ENCODE measurements at places on chromosomes 7 and 10. TPM values are rescaled to one million over a fixed set of nuclear protein-coding genes. Genes with fewer than 3 reads are reported as not detected.

GRCh38 chr7:125033506-125033905, 103.9 kb upstream of the POT1 start:
- no peaks in the 10 kb centered on the region for H3K4me1 ChIP-seq
- no peak for DNase-seq
- no peaks in the 10 kb centered on the region for H3K36me3 ChIP-seq
- no peaks in the 10 kb centered on the region for H3K27me3 ChIP-seq

DNA sequence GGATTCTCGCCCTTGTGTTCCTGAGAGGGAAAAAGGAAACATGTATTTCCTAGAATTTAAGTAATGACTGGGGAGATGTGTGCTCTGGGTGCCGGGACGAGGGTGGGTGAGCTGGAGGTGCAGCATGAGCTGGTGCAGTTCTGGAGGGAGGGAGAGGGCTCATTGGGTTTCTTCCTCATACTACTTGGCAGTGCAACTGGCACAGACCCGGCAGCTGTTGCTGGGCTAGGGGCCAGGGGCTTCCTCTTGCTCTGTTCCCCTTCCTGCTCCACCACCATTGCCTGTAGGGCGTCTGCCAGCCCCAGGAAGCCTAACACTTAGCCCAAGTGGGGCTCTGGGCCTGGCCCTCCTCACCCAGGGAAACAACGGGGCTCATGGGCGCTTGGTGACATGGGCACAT, 5.9 kb downstream of the RET start:
- H3K4me1 ChIP-seq = no peaks in the 10 kb centered on the region
- H3K4me3 ChIP-seq = no peak overlapping the region
- DNase-seq = no peak
- no peak overlapping the region for H3K27ac ChIP-seq

DNA sequence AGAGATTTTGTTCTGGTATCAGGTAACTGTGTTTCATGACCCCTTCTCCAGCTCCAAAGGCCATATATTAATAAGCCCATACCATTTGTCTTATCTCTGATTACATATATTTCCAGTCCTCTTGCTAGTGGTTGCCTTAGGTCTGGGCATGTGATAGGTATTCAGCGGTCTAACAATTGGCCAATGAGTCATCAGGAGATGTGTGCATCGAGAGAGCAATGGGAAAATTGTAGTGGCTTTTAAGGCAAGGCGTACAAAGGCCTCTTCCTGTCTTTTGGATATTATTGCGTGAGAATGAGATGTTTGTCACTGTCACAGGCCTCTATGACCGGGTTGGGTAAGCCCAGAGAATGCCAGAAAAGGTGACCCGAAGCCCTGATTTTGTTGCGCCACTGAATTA, 38.6 kb upstream of the SFRP5 start:
- no peaks in the 10 kb centered on the region for H3K4me1 ChIP-seq
- DNase-seq = no peak
- H3K36me3 ChIP-seq = no peaks in the 10 kb centered on the region
- H3K4me3 ChIP-seq = no peak overlapping the region
- no peak overlapping the region for H3K27ac ChIP-seq

DNA sequence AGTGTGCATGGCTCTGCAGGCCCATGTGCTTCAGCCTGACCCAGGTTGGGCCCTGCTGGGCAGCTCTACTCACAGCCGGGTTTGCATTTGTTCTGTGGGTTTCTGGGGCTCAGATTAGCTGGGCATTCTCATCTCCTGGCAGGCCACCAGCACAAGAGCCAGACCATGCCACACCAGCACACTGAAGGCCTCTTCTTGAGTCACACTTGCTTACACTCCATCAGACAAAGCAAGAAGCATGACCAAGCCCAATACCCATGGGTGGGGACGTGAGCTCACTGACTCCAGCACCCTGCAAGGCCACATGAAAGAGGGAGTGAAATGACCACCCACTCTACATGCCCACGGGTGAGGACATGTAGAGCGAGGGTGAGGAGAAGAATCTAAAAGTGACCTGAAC, 257.8 kb upstream of the PPP2R2D start:
- no peak overlapping the region for H3K27ac ChIP-seq
- H3K27me3 ChIP-seq = no peaks in the 10 kb centered on the region
- no peak overlapping the region for H3K4me3 ChIP-seq
- peaks cover 9% of the 10 kb centered on the region for H3K4me1 ChIP-seq

GRCh38 chr10:67088036-67088435, 162.2 kb downstream of the LRRTM3 start:
- peaks cover 12% of the 10 kb centered on the region for H3K27me3 ChIP-seq
- no peak overlapping the region for H3K27ac ChIP-seq
- no peaks in the 10 kb centered on the region for H3K4me1 ChIP-seq

- no peaks in the 10 kb centered on the region for H3K36me3 ChIP-seq
- peaks cover 8% of the 10 kb centered on the region for H3K4me1 ChIP-seq
- H3K27ac ChIP-seq = no peak overlapping the region
- DNase-seq = no peak
- H3K27me3 ChIP-seq = no peaks in the 10 kb centered on the region
These were observed 39.1 kb upstream of the BET1 start for GRCh38 chr7:94043299-94043698.

GRCh38 chr10:97171001-97171400, 14.8 kb downstream of the SLIT1 start:
- H3K4me1 ChIP-seq = no peaks in the 10 kb centered on the region
- no peak overlapping the region for H3K27ac ChIP-seq
- peaks cover 72% of the 10 kb centered on the region for H3K27me3 ChIP-seq
- no peaks in the 10 kb centered on the region for H3K36me3 ChIP-seq
- H3K4me3 ChIP-seq = no peak overlapping the region

Gene ZMIZ1
- total RNA-seq = 20.3 TPM

Gene STEAP4
- 11.3 TPM for total RNA-seq
